ENCODE measurements at places on chromosomes 12 and 14.

- DNase-seq, result no peak
Observed at GRCh38 chr14:92411941-92412340, 89.0 kb downstream of the SLC24A4 start.

- no peak for DNase-seq
Observed at GRCh38 chr12:47017901-47018475, 61.4 kb upstream of the PCED1B start.

DNA sequence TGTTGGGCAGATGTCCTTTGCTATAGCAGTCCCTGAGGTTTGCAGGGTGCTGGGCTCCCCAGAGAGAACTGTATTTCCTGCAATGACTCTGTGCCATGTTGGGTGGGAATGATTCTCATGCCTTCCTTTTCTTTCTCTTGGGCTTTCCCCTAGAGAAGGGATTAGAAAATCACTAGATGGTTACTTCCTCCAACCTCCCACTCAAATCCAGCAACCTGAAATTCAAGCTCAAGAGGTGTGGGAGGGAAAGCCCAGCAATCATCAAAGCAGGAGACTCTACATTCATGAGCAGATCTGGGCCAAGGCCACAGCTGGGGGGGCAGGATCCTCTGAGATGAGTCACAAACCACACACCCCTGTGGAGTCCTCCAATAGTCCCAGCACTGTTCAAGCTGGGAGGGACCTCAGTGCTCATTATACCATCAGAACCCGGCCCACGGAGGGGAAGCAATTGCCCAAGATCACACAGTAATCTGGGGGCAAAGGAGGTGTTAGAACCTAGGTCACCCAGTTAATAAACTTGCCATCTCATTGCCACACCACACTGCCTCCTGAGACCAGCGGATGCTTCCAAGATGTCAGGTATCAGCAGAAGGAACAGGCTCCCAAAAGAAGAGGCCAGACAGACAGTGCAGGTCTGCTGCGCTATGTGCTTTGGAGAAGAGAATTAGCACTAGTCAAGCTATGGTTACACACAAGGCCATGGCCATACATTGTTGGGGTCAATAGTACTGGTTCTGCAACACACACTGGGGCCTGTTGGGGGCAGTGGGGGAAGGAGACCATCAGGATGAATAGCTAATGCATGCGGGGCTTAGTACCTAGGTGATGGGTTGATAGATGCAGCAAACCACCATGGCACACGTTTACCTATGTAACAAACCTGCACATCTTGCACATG lies 65.7 kb downstream of the TTC9 start:
- no peak for DNase-seq

- no peak for DNase-seq
Observed at GRCh38 chr12:129635021-129635685, 268.7 kb downstream of the TMEM132D start.

DNA sequence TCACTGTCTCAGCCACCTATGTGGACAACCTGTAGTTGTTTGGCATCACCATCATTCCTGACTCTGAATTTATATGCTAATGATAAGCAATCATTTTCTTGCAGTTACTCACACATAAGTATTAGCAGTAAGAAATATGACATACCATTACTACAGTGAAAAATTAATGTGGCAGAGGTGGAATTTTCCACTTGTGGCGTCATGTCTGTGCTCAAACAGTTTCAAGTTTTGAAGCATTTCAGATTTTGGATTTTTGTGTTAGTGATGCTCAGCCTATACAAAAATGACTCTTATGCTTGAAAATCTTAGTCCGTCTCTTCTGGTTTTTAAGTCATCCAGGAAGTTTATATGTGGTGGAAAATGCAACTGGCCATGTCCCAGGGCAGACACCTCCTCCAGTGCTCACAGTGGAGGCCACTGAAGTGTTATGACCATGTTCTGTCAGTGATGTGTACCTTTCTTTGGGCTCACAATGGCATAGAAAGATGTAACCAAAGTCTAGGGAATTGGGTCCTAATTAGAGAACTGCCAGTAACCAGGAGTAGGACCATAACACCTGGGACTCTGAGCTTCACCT lies 220.6 kb downstream of the SYT1 start:
- DNase-seq, result no peak

- DNase-seq, result no peak
Observed at GRCh38 chr12:125120566-125120965, 55.3 kb downstream of the AACS start.

- DNase-seq, result no peak
Observed at GRCh38 chr12:62860501-62861411, 74.2 kb downstream of the PPM1H start.

DNA sequence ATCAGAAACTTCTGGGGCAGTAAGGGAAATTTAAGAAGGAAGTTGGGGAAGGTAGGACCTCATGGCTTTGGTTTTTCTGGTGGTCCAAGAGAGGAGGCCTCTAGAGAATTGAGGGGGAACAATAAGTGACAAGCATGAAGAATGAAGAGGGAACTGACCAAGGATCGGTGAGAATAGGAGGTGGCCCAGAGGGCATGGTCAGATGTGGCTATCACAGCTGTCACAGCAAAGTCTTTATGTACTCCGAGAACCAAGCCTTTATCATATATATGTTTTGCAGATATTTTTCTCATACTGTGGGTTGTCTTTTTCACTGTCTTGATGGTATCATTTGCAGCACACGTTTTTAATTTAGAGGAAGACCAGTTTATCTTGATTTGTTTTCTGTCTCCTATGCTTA lies 64.3 kb downstream of the PPP2R5C start:
- DNase-seq, result no peak

All from stimulated activated CD8-positive, alpha-beta memory T cell treated with anti-CD3 and anti-CD28 coated beads, Interleukin-7, amount 100 ng/mL, for 24 hours (primary cell).